ENCODE measurements at places on chromosomes 3 and 15.

- no peak for DNase-seq
Measured at GRCh38 chr3:175082631-175083030, 223.5 kb downstream of the NAALADL2 start.

DNA sequence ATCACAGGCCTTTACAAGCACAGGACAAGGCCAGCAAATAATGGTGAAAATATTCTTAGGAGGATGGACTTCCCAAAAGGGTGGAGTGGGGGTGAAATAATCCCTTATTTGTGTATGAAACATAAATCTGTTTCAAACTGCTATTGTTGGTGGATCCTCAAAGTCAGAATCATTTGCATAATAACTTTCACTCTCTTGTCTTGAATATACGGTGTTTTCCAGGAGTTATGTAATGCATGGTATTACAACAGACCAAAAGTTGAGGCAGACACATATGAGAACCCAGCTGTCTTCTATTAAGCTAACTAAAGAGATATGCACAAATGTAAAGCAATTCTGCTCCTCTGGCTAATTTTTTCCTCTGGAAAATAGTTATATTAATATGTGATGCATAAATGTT is 57.7 kb downstream of the PRTG start:
- DNase-seq: no peak

- peak; percentile 3 for DNase-seq
Measured at GRCh38 chr15:44319385-44319784, 30.9 kb downstream of the GOLM2 start.

DNA sequence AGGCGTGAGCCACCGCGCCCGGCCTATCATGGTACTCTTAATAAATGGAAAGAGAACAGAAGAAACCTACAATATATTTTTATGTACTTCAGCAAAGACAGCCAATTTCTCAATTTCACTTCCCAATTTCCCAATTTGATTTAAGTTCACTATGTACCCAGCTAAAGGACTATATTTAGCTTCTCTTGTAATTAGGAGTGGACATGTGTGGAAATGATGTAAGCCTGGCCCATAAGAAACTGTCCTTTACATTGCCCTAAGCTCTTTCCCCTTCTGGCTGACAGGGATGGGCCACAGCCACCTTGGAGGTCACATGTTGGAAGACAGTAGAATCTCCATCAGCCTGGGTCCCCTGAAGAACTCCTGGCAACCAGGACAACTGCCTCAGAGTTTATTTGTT is 6.2 kb downstream of the TMEM39A start:
- no peak for DNase-seq
